NB4 (cell line): ENCODE measurements at places on chromosomes 3 and 15.
A peak's percentile ranks its signal among the peaks of the same experiment; 100 is the strongest.

DNA sequence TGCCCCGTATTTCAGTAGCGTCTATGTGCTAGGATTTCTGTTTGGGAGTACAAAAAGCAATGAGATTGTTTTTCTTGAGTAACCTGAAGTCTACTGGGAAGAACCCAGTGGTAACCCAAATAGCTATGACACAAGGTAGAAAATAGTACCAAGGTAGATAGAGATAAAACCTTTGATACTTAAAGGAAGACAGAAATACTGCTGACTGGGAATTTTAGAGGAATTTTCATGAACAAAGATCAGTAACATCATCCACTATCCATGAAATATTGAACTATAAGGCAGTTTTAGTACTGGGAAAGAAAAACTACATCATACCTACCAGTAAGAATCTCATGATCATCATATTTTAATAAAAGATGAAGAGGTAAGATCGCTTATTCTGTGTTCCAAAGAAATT is 489.8 kb downstream of the LPP start:
- no peak for DNase-seq

GRCh38 chr3:109819734-109820133 is 482.4 kb upstream of the DPPA4 start:
- no peak for DNase-seq

DNA sequence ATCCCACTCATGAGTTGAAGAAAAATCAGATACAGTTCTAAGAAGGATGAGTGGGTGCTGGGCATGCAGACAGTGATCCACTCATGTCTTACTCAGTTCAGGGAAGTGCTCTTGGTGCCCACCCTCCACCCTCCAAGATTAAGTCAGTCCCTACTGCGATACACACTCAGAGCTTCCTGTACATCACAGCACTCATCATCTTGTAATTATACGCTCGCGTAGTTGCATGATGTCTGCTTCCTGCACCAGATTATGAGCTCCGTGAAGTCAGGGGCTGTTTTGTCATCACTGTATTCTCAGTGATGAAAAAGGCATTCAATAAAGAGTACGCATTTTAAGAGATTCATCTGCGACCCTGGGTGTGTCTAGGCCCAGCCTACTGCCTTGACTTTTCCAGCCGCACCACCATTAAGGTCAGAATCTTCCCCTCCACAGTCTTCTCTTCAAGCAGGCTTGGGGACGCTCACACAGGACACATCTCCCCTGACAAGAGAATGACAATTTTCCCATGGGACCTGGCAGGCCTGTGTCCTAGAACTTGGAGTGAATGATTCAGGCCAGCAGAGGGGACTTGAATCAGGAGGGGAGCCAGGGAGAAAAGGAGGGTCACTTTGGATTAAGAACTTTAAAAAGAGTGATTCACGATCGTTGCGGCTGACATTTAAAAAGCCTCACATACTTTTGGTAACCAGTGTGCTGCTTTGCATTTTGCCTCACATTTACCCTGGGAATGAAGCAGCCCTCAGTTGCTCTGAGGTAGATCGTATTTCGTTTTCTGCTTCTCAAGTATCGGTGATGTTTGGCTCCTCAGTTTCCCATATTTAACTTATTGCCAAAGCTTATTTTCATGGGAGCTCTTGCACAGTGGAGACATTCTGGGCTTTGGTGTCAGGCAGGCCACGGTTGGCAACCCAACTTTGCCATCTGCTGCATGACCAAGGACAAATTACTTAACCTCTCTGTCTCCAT is 7.9 kb upstream of the PDE8A start:
- DNase-seq, result no peak

- DNase-seq, result no peak
These were observed 108.4 kb downstream of the SERPINI1 start for GRCh38 chr3:167843886-167844285.

DNA sequence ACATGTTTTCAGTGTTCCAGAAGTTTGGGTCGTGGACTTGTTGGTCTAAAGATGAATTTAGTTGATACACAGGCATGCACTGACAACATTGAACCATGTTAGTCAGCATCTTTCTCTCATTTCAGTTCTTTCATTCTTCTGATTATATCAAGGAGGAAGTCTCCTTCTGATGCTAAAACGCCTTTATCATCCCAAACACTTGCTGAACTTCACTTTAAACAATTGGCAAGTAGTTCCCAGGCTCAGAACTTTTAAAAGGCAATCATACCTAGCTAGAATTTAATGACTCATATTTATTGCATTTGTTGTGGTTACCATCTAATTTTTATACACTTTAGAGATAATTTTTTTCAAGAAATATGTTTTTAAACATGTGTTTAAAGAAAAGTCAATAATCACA is 15.9 kb downstream of the LMCD1 start:
- no peak for DNase-seq

GRCh38 chr15:61759639-61760038 is 300.6 kb downstream of the VPS13C start:
- no peak for DNase-seq

- DNase-seq, result peak; percentile 4
These were observed 27.2 kb upstream of the SLC25A36 start for GRCh38 chr3:140914384-140914945.

DNA sequence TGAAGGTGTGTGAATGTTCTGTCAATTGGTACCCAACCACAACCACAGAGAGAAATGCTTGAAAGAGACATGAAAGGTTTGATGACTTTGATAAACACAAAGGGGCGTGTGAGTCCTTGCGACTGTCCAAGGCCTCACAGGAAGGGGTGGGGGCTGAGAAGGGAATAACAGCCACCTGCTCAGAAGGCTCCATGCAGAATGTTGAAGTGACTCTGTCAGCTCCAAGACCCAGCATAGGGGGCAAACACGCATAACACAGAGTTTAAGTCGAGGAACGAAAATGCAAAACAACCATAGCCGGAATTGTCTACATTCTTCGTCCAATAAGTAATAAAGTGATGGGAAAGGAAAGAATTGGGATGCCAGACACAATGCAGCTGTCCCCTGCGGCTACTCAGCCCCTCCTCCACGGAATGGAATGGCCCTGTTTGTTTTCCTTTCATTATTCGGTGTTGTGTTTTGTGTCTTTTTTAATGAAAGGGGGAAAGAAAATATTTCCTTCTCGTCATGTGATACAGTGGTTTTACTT is 19.9 kb downstream of the TMEM212 start:
- DNase-seq, result no peak

- DNase-seq, result no peak
These were observed 28.4 kb upstream of the MEF2A start for GRCh38 chr15:99537344-99537743.

DNA sequence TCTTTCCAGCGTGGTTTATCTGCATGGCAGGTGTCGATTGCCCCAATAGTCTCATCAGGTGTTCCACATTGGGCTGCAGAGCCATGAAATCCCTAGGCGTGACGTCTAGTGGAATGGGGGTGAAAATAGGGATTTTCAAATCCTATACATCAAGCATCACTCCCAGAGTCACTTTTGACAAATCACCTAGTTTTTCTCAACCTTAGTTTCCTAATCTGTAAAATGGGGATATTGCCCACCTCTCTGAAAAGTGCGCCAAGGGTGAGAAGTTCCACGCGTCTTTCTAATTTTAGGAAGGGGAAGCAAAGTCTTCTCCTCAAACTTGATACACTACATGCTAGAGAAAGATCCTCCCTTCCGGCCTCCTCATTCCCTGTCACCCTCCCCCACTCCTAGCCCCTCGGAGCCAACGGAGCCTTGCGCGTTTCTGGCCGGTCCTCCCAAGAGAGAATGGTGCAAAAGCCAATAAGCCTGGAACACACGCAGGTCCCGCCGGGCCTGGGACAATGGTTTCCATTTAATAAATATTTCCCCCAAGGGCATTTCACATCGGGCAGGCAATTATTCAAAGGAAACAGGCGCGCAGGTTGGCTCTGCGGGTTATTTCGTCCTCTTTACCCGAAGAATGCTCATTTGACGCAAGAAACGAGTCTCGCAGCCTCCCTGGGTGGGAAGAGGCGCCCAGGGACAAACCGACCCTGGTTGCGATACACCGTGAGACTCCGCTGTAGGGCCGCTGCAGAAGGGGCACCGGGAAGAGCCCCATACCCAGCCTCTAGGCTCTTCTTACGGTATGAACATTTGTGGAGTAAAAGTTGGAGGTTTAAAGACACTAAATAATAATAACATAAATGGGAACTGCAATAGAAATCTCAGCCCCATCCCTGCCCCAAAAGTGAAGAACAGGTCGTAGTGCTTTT is 1.2 kb upstream of the SOX14 start:
- DNase-seq, result no peak

DNA sequence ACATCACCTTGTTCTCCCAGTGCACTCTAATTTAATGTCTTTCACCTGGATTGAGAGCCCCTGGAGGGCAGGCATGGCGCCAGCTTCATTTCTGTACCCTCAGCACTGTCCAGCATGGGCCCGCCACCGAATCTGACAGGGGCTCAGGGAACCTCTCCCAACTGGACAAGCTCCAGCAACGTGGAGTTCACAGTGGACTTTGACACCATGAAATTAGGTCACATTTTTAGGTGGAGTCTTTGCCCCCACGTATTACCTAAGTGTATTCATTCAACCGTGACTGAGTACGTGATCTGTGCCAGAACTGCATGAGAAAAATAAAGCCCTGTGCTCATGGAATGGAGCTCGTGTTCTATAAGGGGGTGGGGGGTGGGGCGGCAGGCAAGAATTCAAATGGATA is 94.1 kb upstream of the ATP2B2 start:
- no peak for DNase-seq

- peak; percentile 50 for DNase-seq
These were observed 72.8 kb downstream of the KLF15 start for GRCh38 chr3:126284258-126284904.

DNA sequence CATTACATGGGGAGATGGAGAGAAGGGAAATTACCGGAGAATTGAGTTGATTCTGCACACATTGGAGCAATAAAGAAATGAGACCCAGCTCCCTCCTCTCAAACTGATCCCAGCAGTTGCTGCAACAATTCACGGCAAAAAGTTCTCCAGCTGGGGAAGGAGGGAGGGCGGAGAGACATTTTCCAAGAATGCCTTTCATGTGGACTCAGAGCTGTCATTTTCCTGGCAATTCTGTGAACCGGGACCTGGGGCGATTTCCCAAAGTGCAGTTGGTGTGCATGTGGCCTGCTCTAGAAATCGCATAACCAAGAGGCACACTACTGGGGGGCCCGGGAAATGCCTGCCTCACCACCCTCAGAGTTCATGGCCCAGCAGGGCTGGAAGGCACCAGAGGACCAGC is 48.7 kb upstream of the IREB2 start:
- no peak for DNase-seq

DNA sequence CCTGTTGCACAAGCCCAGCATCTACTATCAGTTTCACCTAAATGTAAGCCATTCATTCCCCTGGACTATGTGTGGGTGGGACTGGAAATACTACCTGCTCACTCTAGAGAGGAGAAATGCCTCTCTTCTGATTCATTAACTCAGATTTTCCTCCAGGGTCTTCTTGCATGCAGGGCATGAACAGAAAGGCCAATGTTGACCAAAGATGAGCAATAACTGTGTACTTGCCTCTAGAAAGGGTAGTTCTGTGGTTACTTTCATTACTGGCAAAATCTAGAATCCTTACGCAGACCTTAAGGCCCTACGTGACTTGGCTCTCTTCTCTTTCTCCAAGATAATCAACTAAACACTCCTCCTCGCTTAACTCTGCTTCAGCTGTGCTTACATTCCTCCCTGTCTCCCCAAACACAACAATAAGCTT is 81.4 kb upstream of the PSMD6 start:
- DNase-seq, result no peak

DNA sequence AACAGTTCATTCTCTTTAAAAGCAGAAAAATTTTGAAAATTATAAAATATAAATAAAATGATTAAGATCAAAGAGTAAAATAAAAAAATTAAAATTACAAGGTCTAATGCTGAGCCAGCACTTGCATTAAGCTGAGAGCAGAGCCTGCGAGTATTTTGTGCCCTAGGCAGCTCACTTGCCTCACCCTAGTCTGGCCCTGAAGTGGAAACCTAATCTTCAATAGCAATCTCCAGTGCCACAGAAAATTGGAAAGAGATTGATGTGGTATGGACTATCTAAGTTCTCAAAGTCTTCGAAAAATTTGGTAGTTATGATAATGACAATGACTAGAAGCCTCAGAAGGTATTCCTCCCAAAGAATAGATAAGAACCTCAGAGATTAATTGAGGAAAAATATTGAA is 459.4 kb upstream of the CBLB start:
- DNase-seq, result no peak

- no peak for DNase-seq
These were observed 37.2 kb downstream of the PIK3CB start for GRCh38 chr3:138797508-138798038.

- DNase-seq, result no peak
These were observed 23.5 kb downstream of the PLCL2 start for GRCh38 chr3:16908016-16908807.

DNA sequence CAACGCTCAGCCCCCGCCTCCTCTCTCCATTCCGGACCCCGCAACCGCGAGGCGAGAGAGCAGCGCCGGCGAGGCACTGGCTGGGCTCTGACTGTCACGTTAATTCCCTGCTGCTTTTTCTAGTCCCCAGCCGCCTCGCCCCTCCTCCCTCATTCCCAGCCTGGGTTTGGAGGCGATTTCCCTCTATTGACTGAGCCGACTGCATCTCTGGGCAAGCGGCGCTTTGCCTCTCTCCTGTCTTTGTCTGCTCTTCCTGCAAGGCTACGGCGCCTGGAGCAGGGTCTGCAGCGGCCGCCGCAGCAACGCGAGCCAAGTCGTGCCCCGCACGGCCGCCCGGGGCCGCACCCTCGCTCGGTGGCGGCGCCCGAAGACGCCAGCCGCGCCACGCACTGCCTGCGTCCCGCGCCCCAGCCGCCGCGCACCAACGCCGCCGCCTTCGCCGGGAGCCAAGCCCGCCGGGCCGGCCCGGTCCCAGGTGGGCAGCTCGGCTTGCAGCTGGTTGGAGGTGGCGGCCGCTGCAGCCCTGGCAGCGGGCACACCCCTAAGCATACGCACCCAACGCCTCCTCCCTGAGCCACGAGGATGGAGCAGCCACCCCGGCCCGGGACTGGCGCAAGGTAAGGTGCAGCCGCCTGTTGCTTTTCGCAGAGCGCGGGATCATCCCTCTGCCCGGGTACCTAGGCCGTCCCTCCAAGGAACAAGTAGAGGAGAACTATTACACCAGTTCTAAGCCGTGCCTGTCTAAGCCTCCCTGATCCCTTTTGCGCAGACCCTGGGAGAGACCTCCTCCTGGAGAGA is at the start of gene LRRC3B:
Gene LRRC3B, plus strand, starts transcription at position 152 of the 798 bp plus-strand sequence. CDS start 86,901 bp downstream, outside the sequence.
- DNase-seq, result no peak

- DNase-seq, result no peak
These were observed 38.6 kb downstream of the ONECUT1 start for GRCh38 chr15:52751522-52751921.

GRCh38 chr3:116808725-116809124 is 99.1 kb downstream of the TUSC7 start:
- no peak for DNase-seq

DNA sequence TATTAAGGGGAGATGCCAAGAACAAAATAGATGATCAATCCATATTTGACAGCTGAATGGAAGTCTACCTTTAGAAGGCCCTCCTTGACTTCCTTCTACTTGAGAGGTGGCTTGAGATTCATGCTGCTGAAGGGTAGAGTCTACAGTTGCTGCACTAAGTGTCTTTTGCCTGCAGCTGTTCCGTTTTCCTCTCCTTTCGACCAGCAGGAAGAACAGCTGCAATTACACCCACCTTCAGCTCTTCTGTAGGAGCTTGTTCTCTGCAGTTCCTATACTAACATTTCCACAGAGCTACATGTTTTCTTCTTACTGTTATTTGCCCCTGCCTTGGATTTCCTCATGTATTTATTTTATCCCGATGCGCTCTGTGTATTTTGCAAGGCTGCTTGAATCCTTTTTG is 79.1 kb downstream of the ARRDC4 start:
- no peak for DNase-seq
